ENCODE measurements at places on chromosomes 1 and 21.

DNA sequence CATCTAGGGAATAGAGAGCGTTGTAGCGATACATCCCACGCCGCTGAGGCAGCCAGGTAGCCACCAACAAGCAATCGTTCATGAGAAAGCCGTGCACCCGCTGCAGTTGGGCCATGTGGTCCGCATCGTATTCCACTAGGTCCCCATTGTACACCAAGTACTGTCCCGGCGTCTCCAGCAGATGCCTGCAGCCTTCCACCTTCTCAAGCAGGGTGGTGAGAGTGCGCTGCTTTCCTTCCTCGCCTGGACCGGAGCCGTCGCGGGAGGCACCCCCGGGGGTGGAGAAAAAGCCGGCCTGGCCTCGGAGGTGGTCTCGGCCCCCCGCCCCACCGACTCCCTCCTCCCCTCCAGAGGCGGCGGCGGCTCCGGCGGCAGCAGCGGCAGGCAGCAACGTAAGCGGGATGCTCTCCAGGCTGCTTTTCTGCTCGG lies 595 bp downstream of the EXOC8 start:
- no peak for DNase-seq

DNA sequence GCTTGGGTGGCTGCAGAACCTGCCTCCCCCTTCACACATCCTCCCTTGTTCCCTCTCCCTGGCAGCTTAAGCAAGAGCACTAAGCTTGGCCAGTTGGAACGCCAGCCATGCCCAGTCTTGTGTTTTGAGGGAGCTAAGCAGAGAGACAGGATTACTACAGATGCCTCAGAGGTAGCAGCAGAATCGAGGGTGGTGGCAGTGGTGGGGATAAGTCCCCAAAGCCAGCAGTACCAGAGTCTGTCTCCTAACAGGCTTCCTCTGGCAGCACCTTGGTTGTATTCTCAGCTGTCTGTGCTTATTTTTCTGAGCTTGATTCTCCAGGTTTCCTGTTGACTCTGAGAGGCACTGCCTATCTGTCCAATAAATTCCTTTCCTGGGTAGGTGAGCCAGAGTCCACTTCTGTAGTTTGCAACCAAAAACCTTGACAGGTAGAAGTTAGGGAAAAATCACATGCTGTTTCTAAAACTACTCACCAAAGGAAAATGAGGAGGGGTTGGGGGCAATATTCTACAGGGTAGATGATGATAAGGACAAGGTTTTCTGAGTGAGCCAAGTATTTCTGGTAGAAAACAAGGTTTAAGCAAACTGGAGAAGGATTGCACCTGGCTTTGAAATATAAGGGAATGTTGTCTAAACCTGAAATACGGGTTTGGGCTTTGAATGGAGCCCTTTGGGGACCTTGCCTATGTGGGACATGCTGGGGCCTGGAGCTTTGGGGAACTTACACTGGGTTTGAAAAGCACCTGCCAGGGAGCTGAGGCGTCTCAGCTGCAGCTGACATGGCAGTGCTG lies 100.8 kb downstream of the PBX1 start:
- DNase-seq: no peak

- no peak for DNase-seq
Observed at GRCh38 chr1:53654216-53655210, 84.5 kb downstream of the GLIS1 start.

GRCh38 chr1:161033751-161034150 lies 5.0 kb downstream of the TSTD1 start:
- no peak for DNase-seq

- DNase-seq: no peak
Observed at GRCh38 chr1:165833358-165833757, 5.9 kb downstream of the UCK2 start.

DNA sequence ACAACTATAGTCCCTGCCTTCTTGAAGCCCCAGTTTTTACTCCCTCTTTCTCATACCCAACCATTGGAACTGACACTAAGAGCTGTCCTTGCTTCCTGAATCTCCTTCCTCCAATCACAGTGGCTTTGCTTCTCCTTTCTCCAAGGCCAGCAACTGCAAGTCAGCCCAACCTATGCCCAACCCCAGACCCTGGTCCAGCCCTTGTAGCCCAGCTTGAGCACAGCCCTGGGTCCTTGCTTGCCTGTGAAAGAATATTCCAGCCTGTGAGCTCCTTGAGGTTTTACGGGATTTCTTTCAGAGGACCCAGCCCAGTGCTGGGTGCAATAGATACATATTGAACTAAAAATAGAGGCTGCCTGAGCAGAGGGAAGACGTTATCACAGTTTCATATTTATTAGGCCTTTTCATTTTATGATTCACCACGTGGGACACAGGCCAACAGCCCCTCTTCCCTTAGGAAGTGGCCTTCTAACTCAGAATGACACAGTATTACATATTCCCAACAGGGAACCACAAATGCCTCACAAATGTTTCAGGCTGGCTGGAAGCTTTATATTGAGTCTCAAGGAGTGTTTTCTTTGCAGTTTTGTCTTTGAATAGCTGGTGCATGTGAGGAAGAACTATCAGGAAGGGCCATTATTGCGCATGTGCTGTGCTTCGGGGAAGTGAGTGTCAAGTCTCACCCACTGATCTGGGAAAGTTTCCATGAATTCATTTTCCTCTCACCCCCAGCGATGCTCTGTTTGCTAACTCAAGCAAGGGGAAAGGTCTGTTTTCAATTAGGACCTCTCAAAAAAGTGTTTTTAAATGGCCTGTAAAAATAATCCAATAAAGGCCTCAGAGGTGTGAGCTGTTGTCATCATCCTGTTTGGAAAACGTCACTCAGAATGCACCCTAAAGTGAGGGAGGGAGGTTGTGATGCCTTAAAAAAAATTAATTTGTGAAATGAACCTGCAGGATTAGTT lies 92.3 kb upstream of the NFIA start:
- no peak for DNase-seq

- DNase-seq: no peak
Observed at GRCh38 chr1:93296555-93297154, 49.1 kb upstream of the DR1 start.

- no peak for DNase-seq
Observed at GRCh38 chr21:34626131-34626530, 11.2 kb upstream of the RCAN1 start.

DNA sequence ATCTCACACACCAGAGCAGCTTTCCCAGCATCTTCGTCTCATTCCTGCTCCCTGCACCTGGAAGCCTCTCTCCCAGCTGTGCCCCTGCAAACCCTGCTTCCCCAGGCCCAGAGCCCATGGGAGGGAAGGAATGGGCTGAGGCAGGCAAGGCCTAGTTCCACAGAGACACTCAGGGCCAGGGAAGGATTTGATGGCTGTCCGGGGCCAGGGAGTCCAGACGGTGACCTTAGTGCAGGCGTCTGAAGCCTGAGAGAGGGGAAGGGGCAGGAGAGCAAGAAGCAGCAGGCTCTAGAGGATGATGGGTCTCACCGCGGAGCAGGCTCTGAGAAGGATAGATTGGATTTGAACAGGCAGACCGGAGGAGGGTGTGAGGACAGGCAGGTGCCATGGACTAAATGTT lies 22.2 kb upstream of the TNNI1 start:
- no peak for DNase-seq

DNA sequence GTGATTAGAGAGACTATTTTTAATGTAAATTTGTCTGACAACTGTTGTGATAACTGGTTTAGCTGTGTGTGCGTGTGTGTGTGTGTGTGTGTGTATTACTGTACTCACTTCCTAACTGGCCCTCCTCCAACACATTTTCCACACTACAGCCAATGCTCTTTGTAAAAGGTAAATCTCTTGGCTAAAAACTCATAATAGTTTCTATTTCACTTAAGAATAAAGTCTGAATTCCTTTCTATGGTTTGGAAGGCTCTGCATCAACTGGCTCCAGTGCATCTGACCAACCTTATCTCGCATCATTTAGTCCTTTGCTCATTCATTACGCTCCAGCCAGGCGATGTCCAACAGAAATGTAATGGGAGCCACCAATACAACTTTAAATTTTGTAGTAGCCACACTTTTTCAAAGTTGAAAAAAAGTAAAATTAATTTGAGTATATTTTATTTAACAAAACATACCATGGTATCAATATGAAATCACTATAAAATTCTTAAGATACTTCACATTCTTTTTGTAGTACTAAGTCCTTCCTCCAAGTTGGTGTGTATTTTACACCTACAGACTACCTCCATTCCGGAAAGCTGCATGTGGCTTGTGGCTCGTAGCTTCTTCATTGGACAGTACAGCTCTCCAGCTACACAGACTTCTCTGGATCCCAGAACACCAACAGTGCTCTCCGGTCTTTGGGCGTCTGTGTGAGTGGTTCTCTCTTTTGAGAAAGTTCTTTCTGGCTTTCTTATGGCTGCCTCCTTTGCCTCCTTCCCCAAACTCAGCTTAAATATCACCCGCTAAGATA lies 68.9 kb downstream of the NRIP1 start:
- no peak for DNase-seq

- DNase-seq: no peak
Observed at GRCh38 chr1:56654126-56654923, 9.2 kb downstream of the PRKAA2 start.

DNA sequence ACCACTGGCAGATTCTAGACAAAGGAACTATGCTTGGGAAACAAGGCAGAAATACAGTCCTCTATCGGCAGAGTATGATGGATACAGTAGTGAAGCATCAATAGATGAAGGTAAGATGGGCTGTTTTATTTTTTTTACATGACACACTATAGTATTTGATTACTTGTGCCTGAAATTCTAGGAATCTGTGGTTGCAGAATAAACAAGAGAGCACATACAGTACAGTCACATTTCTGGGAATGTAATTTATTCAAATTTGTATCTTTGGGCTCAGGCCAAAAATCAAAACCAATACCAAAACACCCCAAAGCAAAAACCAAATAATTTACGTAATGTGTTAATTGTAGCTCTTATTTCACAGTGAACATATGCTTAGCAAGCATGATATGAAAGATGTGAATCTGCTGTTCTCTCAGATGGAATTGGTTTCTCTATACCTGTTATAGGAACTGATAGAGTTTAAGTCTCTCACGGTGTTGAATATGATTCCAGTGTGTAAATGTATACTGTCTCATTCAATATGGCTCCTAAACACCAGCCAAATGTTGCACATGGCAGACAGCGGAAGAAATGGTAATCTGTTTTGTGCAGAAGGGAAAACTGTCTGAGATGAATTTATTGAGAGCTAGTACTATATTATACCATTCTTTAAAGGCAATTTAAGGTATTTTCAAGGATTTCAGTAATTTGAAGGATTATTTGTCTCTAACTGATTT lies 83.3 kb downstream of the SYT14 start:
- DNase-seq: no peak

DNA sequence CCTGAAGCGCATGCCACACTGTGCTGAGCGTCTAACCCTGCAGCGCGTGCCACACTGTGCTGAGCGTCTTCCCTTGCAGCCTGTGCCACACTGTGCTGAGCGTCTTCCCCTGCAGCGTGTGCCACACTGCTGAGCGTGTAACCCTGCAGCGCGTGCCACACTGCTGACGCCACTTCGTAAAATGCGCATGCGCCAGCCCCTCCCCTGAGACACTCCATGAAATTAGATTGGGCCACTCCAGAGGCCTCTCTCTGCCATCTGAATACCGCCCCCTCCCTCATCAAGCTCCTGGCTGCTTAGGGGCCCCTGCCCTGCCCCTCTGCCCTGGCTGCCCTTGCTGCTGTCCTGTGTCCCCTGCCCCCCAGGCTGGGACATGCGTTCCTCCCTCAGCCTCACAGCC lies 84.8 kb downstream of the POFUT2 start:
- no peak for DNase-seq

DNA sequence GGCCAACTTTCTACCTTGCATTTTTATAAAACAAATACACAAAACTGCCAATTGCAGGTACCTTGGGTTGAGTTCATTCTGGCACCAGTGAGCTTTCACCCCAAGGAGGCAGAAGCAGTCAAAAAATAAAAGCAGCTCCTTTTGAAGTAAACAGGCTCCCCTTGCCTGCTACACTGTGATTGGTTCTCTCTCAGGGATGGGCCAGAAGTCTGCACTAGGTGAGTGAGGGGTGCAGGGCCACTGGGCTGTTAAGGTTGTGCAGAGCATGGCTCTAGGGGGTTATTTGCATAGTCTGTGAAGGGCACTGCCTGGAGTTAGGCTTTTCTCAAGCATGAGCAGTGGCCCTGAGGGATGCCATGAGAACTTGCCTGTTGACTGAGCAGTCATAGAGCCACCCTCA lies 39.1 kb downstream of the AKNAD1 start:
- DNase-seq: no peak

GRCh38 chr1:207990876-207991582 lies 80.1 kb upstream of the CD34 start:
- DNase-seq: no peak

- no peak for DNase-seq
Observed at GRCh38 chr1:5738911-5739462, 253.2 kb downstream of the NPHP4 start.

GRCh38 chr1:180948641-180949615 lies 36.2 kb downstream of the KIAA1614 start:
- no peak for DNase-seq

Data from activated CD4-positive, alpha-beta memory T cell treated with anti-CD3 and anti-CD28 coated beads for 36 hours (primary cell).